ENCODE measurements at places on chromosomes 5 and 9.

- no peak for DNase-seq
Measured at GRCh38 chr5:119257613-119258012, 98.2 kb upstream of the TNFAIP8 start.

GRCh38 chr9:137294091-137294680, 7.9 kb downstream of the NRARP start:
- DNase-seq, result peak; percentile 28

DNA sequence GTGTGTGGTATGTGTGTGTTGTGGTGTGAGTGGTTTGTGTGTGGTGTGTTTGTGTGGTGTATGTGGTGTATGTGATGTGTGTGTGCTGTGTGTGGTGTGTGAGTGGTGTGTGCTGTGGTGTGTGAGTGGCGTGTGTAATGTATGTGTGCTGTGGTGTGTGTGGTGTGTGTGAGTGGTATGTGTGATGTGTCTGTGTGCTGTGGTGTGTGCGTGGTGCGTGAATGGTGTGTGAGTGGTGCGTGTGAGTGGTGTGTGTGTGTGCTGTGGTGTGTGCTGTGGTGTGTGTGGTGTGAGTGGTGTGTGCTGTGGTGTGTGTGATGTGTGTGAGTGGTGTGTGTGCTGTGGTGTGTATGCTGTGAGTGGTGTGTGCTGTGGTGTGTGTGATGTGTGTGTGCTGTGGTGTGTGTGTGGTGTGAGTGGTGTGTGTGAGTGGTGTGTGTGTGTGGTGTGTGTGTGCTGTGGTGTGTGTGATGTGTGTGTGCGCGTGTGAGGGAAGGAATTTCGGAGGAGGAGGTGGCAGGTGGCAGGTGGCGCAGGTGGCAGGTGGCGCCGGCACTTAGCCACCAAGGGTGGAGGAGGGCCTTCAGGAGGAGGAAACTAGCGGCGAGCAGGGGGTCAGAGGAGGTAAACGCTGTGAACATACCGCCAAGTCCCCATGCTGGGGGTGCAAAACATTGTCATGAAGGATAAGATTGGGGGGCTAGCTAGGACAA, 191.8 kb downstream of the MELK start:
- no peak for DNase-seq

DNA sequence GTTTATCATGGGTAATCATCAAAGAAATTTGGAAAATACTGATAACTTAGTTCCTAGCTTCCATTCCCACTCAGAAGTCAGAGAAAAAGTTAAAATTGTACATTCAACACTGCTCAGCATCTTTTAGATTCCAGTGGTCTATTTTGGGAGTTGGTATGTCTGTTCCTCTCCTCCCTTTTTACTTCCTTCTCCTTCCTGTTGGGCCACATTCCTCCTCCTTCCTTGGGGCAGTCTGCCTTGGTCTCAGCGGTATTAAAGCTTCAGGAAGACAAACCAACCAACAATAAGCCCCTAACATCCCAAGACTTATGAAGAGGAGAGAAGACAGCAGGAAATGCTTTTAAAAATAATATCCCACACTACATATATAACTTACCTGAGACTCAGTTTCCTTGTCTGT, 49.9 kb upstream of the SSBP2 start:
- DNase-seq, result no peak

- no peak for DNase-seq
Measured at GRCh38 chr5:151569132-151570046, 21.7 kb downstream of the FAT2 start.

DNA sequence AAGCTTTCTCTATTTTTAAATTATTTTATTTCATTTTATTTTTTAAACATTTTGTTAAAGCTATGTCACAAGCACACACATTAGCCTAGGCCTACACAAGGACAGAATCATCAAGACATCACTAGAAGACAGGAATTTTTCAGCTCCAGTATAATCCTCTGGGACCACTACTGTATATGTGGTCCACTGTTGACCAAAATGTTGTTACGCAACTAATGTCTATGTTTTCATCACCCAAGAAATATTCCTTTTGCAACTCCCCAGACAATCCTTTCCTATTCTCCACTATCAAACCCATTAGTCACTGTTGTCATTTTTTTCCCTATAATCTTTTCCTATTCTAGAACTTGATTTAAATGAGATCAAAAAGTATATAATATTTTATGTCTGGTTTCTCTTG, 2371.7 kb upstream of the C9orf72 start:
- no peak for DNase-seq

DNA sequence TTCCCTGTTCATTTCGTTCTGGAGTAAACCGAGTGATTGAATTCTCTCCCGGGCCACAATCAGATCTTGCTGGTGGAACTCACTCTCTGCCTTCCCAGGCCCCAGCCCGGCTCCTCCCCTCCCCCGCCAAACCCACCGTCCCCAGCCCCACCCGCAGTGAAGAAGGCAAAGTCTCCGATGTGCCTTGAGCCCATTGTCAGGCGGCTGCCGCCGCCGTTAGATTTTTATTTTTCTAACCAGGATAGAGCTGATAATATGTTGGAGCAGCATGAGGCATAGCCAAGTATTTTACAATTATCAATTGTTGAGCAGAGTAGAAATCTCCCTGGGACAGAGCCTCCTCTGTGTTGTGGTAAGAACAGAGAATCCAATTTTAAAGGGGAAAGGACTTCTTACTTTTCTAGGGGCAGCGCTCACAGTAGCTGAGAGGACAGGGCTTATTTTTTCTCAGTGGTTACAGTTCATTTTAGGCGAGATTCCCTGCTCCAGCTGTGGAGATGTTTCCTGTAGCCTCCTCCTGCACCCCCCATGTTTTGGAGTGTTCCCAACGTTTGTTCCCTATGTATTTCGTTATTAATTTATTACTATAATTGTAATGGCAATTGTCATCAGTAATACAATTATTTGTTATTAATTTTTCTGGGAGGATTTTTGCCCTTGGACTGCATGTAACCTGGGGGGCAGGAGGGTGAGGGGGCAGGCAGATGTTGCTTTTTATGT, 1.3 kb downstream of the PSAT1 start:
- DNase-seq, result no peak

DNA sequence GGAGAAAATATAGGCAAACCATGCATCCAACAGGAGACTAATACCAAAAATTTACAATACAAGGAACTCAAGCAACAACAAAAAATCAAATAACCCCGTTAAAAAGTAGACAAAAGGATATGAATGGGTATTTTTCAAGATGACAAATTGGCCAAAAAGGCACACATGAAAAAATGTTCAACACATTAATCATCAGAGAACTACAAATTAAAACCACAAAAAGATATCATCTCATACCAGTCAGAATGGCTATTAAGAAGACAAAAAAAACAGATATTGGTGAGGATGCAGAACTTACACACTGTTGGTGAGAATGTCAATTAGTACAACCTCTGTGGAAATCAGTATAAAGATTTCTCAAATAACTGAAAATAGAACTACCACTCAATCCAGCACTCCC, 35.0 kb downstream of the TEX10 start:
- peak; percentile 74 for DNase-seq

DNA sequence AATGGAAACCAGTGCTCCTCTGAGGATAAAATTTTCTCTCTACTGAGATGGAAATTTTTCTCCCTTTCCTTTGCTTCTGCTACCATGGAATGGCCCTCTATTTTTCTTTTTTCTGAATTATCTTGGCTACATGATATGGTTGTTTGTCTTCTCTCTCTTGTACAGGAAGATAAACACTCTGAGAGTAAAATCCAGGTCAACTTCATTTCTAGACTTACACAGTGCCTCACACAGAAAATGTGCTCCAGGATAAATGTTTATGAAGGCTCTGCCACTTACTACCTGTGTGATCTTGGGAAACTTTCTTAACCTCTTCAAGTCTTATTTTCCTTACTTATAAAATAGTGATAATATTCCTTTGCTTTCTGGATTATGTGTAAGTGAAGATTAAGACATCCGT, 153.9 kb downstream of the PRELID2 start:
- no peak for DNase-seq

- DNase-seq, result no peak
Measured at GRCh38 chr9:112007575-112008240, 111.1 kb downstream of the UGCG start.

DNA sequence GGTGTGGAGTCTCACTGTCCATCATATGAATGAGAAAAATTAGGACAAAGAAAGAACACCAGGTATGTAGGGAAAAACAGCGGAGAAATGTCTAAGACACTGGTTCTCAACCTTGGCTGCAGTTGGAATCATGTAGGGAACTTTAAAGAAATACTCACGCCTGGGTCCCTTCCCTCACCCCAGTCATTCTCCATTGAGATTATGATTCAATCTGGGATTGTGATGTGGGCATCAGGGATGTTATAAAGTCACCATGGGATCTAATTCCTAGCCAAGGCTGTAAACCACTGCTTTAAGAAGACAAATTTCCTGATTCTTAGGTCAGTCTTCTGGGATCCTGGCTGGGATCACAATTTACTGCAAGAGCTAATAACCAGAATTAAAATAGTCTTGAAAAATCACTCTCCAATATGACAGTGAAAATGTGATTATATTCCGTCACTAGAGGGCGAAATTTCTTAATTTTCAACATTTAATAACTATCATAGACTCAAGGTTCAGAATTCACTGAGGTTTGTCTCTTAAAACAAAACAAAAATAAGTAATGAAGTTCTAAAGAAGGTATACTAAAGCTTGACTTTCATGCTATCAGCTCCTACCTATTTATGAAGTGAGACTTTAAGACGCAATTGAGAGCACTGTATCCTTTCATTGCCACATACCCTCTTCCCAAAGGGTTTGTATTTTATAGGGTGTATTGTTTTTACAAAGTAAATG, 60.5 kb downstream of the GLDC start:
- peak; percentile 29 for DNase-seq

- DNase-seq, result no peak
Measured at GRCh38 chr5:112794410-112794809, 56.7 kb downstream of the APC start.

GRCh38 chr5:7868427-7868772, 431 bp downstream of the FASTKD3 start:
- no peak for DNase-seq

- no peak for DNase-seq
Measured at GRCh38 chr9:3018071-3018470, 174.2 kb upstream of the PUM3 start.

DNA sequence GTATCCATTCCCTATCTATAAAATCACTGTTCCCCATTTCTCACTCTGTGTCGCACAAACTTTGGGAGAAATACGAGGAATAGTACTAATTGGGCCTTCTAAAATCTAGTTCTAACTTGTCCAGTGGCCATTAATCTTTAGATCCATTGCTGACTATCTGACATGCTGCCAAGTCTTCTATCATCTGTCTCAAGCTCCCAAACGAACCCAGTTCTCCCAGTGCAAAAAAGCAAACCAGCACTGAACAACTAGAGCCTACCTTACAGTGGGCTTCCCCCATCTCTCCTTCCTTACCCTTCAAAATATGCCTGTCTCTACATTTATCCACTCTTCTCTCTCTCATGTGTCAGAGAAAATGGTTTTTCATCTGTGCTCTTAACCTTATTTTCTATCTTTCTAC, 3.2 kb upstream of the SPINK7 start:
- no peak for DNase-seq

- DNase-seq, result no peak
Measured at GRCh38 chr9:110641293-110641692, 27.3 kb upstream of the MUSK start.
